ENCODE measurements at places on chromosomes 5 and 9.

DNA sequence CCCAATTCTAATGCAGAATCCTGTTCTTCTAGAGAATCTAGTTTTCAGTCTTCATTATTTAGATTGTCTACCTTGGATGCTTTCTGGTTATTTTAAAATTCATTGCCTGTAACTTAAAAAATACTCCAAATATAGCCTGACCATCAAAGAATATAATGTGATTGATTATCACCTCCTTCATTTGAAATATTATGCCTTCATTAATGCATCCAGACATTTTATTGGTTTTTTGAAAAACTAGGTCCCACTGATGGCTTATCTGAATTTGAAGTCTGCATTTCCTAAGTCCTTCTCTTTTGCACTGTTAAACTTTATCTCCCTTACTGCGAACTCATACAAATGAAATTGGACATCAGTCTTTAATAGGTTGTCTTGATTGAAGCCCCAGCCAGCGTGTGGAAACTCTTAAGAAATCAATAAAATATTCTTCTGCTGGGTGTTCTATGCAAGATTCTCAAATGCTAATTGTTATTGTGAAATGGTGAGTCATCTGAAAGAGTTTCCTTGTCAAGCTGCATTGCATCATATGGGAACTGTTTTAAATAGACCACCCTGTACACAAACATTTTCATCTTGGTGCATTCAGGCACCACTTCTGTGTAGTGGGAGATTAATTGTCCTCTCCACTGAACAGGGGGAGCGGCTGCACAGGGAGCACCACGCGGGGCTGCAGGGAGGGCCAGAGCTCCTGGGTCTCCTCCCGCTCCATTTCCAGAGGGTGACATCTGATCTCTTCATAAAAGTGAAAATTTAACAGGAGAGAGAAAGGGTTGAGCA lies 92.3 kb upstream of the FANCC start:
- no peak for DNase-seq

DNA sequence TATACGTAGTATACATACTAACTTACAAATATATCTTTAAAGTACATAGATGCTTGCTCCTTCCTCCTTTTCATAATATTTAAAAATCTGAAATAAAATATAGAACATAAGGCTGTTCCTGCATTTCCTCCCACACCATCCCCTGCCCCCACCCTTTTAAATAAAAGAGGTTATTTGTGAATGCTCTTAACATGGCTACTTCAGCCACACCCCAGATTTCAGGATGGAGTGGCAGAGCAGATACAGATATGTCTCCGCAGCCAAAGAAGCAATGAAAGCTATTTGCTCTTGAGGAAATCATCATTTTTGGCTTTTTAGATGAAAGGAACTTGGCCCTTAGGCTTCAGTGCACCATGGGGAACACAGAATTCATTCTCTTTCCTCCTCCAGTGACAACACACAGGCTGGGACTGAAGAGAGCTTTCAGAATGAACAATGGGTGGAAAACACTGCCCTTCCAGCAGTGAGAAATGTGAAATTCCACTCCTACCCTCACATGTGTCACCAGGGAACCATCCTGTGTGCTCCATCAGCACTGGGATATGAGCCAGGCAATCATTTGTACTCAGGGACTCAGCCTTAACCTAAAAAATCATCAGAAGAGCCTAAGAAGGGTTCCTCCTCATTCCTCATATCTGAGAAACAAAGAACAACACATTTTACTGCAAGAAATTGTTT lies 134.3 kb downstream of the PPP2R2B start:
- no peak for DNase-seq

DNA sequence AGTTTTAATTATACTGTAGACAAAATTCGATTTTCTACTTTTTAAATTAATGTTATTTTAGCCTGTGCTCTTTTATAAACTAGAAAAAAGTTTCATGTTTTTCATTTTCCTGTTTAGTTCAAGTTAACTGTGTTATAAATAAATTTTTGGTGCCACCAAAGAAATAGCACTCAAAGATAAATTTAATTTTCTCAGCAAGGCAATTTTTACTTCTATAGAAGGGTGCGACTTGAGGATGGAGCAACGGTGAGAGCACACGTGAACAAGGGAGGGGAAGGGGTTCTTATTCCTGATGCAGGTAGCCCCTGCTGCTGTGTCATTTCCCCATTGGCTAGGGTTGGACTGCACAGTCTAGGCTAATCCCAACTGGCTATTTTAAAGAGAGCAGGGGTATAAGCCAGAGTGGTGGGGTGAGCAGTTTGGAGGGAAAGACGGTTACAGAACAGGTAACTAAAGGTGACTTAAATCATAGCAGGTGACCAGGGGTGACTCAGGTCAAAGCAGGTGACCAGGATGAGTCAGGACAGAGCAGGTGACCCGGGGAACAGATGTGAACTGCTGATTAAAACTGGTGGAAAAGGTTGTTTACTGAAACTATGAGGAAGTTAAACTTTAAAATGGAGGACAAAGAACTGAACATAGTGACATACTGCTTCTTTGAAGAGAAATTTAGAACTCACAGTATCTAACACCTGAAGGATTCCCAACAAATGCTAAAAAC lies 104.6 kb upstream of the GPBP1 start:
- DNase-seq: no peak

DNA sequence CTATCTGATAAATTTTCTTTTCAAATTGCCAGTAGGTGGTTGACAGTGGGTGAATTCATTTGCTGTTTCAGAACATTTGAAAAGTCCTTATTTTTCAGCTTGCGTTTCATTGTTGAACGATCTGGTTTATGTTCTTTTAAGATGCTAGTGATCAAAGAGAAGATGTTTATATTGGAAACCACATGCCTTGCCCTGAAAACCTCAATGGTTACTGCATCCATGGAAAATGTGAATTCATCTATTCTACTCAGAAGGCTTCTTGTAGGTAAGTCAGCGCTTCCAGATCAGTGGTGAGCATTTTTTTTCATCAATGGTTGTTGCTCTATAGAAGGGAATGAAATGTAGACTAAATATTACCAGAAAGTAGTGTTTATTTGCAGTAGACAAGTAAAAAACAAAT lies 16.6 kb upstream of the CAVIN4 start:
- no peak for DNase-seq

DNA sequence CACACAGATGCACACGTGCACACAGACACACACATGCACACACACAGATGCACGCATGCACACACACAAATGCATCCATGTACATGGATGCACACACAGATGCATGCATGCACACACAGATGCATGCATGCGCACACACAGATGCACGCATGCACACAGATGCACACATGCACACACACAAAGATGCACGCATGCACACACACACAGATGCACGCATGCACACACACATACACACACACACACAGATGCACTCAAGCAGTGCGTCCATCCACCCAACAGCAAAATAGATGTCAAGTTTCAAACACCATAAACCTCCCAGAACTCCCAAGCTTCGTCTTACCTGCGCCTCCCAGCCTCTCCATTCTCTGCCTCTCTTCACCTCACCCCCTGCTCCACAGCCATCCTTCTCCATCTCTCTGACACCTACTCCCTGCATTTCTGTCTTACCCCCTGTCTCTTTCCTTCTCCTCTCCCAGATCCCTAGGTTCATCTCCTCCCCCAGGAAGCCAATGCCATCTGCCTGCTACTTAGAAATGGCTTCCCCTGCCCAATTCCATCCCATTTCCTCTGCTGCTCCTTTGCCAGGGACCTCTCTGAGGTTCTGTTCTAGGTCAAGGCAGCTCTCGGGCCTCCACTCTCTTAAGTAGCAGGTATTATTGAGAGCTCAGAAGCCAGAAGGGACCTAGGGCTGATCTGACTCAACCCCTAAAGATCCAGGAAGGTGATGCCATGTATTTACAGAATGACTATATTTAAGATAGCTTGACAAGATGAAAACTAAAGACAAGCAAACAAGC lies 297.2 kb downstream of the MED10 start:
- no peak for DNase-seq

- DNase-seq: peak; percentile 39
Measured at GRCh38 chr5:131262953-131263541, 806 bp upstream of the CDC42SE2 start.

Measured in central memory CD4-positive, alpha-beta T cell (primary cell).